ENCODE measurements at places on chromosomes 13 and 19. TPM values are rescaled to one million over a fixed set of nuclear protein-coding genes. Genes with fewer than 3 reads are reported as not detected.

Gene CRX
- not detected for total RNA-seq

GRCh38 chr13:27370305-27370872 is 54.0 kb upstream of the GTF3A start:
- DNase-seq = no peak
- H3K4me3 ChIP-seq = no peak overlapping the region
- no peaks in the 10 kb centered on the region for H3K4me1 ChIP-seq
- H3K27ac ChIP-seq = no peak overlapping the region

DNA sequence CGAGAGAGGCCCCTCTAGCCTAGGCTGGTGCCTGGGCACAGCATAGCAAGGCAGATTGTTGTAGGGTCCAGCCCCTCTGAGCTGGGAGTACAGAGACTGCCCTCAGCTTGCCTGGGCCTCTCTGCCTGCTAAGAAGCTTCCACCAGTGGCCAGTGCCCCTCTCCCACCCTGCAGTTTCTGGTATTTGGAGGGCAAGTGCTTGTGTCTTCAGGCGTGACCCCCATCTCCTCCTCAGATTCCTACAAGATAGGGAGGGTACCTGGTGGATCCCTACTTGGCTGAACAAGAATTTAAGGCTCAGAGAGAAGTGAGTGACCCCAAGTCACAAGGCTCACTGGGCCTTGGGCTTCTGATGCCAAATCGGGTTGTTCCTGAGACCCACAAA is 152.7 kb downstream of the URI1 start:
- H3K4me3 ChIP-seq = no peak overlapping the region
- H3K36me3 ChIP-seq = no peaks in the 10 kb centered on the region
- no peaks in the 10 kb centered on the region for H3K4me1 ChIP-seq
- no peak overlapping the region for H3K27ac ChIP-seq

- H3K4me3 ChIP-seq = peak overlapping the region; percentile 60
- peaks cover 35% of the 10 kb centered on the region for H3K4me1 ChIP-seq
- peak; percentile 96 for DNase-seq
- H3K27me3 ChIP-seq = no peaks in the 10 kb centered on the region
- H3K36me3 ChIP-seq = peaks cover 29% of the 10 kb centered on the region
Measured at GRCh38 chr19:10334588-10335351, 1.4 kb upstream of the RAVER1 start.

DNA sequence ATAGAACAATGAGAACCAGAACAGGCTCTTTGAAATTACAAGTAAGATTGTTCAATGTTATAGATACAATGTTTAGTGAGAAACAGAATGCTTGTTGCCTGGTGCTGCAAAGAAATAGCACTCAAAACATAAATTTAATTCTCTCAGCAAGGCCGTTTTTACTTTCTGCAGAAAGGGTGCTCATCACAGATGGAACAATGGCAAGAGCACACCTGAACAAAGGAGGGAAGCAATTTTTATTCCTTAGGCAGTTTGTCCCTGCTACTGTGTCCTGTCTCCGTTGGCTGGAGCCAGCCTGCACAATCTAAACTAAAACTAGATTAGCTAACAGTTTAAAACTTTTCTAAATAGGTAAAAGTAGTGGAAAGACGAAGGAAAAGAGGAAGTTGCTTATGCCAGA is 10.4 kb upstream of the ZNF8 start:
- DNase-seq = no peak
- H3K4me1 ChIP-seq = no peaks in the 10 kb centered on the region
- no peaks in the 10 kb centered on the region for H3K36me3 ChIP-seq
- no peak overlapping the region for H3K27ac ChIP-seq
- H3K4me3 ChIP-seq = no peak overlapping the region
- H3K27me3 ChIP-seq = no peaks in the 10 kb centered on the region

Gene F10
- 7.1 TPM for total RNA-seq

GRCh38 chr19:29962793-29963192 is 20.8 kb downstream of the URI1 start:
- H3K36me3 ChIP-seq = no peaks in the 10 kb centered on the region
- no peak overlapping the region for H3K4me3 ChIP-seq
- DNase-seq = no peak

DNA sequence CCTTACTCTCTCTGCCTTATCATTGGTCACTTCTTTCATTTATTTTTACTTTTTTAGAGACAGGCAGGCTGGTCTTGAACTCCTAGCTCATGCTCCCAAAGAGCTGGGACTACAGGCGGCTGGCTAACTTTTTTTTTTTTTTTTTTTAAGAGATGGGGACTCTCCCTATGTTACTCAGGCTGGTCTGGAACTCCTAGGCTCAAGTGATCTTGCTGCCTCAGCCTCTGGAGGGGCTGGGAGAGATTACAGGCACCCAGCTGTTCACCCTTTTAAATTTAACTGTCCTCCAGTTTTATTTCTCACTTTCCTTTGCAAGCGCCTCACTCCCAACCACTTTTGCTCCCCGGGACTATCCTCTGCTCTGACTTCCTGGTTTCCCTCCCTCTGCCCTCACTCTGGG is 5.6 kb upstream of the CLDN10 start:
- H3K36me3 ChIP-seq = no peaks in the 10 kb centered on the region
- peaks cover 45% of the 10 kb centered on the region for H3K27me3 ChIP-seq
- H3K27ac ChIP-seq = no peak overlapping the region
- no peak overlapping the region for H3K4me3 ChIP-seq
- DNase-seq = no peak

DNA sequence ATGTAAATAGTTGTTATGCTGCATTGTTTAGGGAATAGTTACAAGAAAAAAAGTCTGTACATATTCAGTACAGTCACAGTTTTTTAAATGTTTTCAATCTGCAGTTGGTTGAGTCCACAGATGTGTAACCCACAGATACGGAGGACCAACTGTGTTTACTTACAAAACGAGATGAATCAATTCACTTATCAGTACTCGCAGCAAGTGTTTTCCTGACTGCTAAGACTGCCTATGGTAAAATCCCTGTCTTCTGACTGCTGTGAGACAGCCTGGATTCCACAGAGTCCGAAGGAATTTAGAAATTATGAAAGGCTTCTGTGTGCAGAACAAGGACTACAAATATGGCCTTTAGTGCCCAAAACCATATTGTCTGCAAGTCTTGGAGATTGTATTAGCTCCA is 45.7 kb upstream of the C1QTNF9 start:
- no peaks in the 10 kb centered on the region for H3K36me3 ChIP-seq
- DNase-seq = no peak
- peaks cover 53% of the 10 kb centered on the region for H3K4me1 ChIP-seq
- no peaks in the 10 kb centered on the region for H3K27me3 ChIP-seq

Measured in heart right ventricle (tissue), 16 donors.